ENCODE measurements at places on chromosomes 12 and 14.

GRCh38 chr14:74807853-74808545 is 44.9 kb downstream of the YLPM1 start:
- no peak for DNase-seq

GRCh38 chr12:108325018-108325358 is 14.1 kb downstream of the CMKLR1 start:
- DNase-seq, result no peak

DNA sequence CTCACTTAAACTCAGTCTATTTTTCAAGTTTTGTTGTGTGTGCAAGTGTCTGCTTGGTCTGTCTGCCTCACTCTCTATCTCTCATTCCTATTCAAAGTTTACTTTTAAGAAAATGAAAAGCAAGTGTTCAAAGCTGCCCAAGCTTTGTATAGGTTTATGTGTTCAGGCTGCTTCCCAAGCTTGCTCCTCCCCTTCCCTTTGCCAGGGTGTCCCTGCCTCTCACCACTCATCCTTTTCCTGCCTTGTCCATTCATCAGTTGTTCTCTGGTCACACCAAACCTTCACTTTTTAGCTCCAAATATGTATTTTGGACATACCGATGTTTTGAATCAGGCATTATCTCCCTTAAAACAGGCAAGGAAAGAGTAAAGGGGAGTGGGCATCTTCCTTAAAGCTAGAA is 41.3 kb downstream of the STK38L start:
- peak; percentile 72 for DNase-seq

- DNase-seq, result peak; percentile 61
Observed at GRCh38 chr12:47967461-47968321, 4.3 kb downstream of the TMEM106C start.

DNA sequence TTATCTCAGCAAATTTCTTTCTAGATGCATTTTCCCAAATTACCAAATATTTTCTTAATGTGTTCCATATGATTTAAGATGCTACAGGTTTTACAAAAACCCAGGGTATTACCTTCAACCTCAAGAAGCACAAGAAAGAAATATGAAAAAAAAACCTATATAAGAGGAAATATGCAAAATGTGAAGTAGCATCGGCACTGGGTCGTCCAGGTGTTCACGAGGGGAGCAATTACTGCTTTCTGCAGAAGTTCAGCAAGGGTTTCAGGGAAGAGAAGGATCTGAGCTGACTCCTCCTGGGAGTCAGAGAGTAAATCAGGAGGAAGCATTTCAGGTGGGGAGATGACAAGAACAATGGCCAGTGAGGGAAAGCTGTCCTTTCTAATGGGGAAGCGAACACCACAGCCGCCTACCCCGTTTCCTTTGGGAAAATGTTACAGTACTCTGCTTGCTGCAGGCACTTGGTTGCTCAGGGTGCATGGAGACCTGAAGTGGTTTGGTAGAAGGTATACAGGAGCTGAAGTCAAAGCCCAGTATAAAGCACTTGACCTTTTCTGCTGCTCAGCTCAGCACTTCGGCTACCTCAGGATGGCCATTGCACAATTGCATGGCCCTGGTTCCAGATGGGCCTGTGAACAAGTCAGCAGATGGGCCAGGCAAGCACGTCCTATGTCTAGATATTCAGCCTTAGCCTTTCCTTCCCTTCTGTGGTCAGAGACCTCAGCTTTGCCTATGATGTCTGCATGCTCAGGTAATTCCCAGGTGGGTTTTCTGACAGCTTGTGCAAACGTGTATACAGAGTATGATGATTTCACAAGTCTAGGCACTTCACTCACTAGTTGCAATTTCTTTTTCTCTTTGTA is 155.6 kb downstream of the PAX9 start:
- DNase-seq, result no peak

DNA sequence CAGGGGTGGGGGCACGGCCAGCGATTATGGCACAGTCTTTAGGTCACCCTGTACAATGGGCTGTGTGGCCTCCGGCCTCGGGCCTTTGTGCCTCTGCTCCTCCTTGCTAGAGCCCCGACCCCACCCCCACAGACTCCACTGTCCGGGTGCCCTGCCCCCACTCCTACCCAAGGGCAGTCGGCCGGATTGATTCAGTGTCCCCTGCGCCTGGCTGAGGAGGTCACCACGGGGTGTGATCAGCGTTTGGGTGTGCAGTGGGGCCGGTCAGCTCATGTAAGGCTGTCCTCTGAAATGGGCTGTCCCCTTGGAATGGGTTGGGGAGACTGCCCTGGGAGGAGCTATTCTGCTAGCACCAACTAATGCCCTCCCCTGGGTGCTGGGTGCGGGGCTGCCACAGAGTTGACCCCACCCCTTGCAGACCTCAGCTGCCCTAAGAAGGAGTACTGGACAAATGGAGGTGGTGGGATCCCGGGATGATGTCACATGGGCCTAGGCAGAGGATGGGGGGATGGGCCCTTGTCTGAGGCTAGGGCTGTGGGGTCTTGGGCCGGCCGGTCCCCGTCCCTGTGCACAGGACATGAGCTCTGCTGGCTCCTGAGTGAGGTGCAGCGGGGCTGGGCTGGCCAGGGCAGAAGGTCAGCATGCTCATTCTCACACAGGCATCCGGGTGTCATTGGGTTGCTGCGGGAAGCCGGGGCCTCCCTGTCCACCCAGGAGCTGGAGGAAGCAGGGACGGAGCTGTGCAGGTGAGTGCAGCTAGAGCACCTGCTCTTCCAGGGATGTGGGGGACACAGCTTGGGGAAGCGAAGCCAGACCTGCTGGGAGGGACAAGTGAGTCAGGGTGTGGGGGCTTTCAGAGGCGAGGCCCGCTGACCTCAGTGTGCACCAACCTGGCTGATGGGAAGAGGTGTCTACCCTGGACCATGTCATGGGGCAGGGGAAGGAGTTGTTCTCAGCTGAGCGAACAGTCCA is 23.4 kb downstream of the ASPG start:
- DNase-seq, result no peak

- no peak for DNase-seq
Observed at GRCh38 chr12:100186071-100186470, 14.5 kb upstream of the ACTR6 start.

GRCh38 chr12:5489760-5490406 is 58.0 kb downstream of the NTF3 start:
- DNase-seq, result no peak

- no peak for DNase-seq
Observed at GRCh38 chr14:94494085-94494484, 15.2 kb downstream of the SERPINA12 start.

DNA sequence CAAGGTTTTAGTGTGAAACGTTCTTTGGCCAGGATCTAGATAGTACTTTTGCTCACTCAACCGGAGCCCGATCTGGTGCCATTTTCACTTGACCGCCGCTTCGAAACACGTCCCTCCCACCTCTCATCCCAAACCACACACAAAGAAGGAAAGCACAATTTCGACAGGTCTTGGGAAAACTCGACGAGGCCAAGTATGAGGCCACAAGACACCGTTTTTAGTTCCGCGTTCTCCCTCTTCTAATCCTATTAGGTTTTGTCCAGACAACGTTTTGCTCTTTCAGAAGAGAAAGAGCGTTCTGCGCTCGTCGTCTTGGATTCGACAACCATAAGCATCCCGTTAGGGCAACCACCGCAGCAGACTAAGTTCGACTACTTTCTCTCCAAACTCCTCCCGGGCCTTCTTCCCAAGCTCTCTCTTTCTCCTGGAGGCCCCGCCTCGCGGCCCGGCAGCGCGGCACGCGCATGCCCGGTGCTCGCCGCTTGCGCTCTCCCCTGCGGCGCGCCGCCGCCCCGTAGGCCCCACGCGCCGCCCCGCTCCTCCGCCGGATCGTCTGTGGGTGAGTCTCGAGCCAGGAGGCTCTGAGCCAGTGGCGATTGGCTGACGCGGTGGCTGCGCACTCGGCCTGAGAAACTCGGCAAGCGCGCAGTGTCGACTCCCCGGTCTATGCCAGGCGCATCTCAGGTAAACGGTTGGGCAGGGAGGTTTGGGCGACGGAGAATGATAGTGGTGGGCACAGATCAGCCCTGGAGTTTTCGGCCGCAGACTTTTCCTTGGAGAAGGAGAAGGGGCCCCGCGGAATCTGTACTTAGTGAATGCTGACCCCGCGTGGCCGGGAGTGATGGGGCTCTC is at the start of gene MIPOL1:
MIPOL1 (plus strand) TSS at position 517 of the 852 bp plus-strand sequence. CDS start 49,952 bp downstream, outside the sequence.
- DNase-seq, result peak; percentile 90

DNA sequence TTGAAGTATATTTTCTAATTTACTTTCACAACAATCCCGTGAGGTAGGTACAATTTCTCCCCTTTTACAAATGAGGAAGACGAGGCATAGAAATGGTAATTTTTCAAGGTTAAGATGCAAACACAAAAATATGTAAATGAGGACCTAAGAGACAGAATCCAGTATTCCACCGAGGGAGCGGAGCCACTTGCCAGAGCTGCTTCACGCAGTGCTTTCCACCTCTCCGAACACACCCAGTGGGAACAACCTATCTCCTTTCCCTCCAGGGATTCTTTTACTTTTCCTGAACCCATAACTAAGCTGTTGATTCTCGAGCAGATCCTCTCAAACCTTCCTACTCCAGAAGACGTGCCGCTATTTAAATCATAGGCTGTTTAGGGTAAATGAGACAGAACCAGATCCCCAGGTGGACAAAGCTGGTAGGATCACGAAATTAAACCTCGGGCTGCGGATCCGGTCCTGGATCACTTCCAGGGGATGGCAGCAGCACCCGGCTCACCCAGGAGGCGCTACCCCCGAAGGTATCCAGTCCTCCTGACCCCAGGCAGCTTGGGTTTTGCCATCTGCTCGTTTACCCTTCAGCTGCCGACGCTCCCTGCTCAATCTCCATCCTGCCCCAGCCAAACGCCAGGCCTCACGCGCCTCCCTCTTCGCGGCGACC is 1.5 kb downstream of the DDHD1 start:
- peak; percentile 45 for DNase-seq

- peak; percentile 36 for DNase-seq
Observed at GRCh38 chr12:47238669-47239114, 158.9 kb upstream of the AMIGO2 start.

DNA sequence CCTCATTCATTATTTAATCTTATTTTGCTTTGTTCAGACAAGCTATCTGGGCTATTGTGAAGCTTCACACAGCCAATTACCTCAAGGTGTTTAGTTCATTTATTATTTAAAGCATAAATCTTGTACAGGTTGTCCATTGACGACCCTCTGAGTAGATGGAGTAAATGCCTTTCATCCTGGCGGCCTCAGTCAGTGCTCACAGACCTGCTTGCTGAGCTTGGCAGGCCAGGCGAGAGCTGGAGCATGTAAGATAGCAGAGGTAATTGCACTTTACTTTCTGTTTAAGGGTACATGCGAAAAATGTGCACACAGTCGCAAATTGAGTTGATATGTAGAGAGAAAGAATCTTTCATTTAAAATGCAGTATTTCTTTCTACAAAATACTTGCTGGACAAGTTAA is 224.4 kb downstream of the NPAS3 start:
- no peak for DNase-seq

- DNase-seq, result peak; percentile 78
Observed at GRCh38 chr12:26789731-26790644, 43.0 kb downstream of the ITPR2 start.

DNA sequence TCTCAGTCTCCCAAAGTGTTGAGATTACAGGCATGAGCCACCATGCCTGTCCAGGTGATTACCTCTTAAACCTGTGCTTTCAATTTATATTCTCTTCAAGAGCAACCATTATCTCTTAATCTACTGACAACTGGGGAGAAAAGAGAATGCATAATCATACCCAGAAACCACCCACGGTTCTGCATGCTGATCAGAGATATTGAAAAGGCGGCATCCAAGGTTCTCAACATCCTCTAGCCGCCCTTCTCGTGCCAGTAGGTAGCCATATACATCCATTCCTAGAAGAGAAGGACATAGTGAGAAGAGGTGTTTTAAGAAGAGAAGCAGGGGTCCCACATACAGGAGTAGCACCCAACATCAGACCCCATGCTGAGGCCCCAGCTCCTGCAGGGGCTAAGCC is 20.8 kb downstream of the ANAPC7 start:
- DNase-seq, result no peak

- DNase-seq, result no peak
Observed at GRCh38 chr14:53743371-53743770, 213.3 kb downstream of the BMP4 start.

GRCh38 chr12:72612171-72612570 is 340.0 kb downstream of the TRHDE start:
- no peak for DNase-seq

DNA sequence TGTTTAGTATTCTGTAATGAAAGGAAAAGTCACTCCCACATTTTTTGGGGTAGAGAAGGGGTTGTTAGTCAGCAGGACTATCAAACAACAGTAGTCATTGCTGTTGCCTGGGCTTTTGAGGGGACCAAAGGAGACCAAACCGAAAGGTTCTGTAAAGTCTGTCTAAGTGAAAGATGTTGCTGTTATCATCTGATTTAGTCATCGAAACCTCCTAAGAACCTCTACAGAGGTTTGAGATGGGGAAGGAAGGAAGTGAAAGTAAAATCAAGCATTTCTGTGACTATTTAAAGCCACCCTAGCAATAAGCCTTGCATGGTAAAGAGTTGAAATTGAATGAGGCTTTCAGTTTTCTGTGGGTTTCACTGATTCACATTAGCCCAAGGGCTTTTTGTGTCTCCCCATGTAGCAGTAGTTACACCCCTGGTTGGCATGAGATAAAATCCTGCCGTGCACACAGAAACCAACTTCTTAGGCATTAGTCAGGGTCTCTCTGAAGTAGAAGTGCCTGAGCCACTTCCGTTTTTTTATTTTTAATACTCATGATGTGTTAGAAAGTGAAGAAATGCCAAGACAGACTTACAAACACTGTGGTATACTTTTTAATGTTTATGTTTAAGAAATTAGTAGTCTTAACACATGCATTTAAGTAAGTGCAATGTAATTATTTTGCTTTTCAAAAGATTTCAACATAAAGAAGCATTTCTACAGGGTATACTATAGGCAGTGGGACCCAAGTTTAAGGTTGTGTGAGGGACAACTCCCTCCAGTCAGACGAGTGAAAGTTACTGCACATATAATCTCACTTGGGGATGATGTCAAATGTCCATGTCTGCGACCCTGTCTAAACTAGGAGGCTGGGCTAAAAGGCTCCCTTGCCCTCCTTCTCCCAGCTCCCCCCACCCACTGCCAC is 50.4 kb downstream of the DYRK2 start:
- peak; percentile 48 for DNase-seq

DNA sequence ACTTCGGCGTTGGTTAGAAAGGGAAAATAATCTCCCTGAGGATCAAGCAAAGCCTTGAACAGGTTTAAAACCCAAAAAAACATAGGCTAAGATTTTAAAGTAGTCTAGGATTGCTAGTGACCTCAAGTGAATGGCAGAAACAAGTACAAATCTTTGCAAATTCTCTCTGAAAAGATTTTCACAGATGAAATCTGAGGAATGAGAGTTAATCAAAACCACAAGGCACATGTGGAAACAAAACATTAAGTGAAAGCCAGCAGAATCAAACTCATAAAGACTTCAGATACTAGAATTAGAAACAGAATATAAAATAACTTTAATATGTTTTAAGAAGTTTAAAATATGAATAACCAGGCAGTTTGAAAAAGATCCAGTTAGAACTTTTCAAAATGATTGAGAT is 52.2 kb upstream of the CFL2 start:
- DNase-seq, result peak; percentile 13

DNA sequence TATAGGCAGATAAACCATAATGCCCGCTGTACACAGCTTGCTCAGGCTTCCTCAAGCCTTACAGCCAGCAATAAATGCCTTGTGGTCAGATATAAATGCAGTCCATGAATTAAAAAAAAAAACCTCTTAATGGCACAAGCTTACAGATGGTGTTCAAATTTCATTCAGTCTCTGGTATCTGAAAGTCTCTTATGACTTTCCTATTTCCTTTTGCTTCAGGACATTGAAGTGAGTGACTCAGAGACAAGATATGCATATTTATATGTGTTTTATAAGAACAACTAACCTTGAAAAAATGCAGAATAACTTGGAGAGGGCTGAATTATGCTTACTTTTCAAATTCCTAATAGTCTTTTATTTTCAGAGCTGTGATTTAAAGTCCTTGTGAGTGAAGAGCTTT is 426.9 kb upstream of the MIS18BP1 start:
- peak; percentile 32 for DNase-seq

Measured in cardiac fibroblast (primary cell).